ENCODE measurements at places on chromosomes 12 and 14.

- no peak for DNase-seq
Observed at GRCh38 chr12:106682594-106683234, 91.8 kb upstream of the RIC8B start.

DNA sequence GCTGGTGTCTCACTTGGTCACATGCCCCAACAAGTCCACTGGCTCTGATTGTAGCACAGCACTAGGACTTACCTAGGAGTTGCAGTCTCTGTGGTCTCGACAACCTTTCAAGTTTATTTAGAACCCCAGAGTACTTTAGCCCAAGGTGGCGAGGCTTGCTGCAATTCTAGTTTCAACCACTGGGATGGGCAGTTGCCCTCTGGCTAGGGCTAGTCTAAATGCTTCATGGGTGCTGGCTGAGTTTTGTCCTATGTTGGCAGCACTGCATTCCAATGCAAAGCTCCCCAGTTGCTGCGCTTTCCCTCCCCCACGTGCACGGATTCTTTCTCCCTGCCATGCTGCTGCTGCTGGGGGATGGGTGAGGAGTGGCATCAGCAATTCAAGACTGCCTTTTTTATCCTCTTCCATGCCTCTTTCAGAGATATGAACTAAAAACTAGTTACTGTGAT lies 207.9 kb downstream of the SYNE2 start:
- no peak for DNase-seq

DNA sequence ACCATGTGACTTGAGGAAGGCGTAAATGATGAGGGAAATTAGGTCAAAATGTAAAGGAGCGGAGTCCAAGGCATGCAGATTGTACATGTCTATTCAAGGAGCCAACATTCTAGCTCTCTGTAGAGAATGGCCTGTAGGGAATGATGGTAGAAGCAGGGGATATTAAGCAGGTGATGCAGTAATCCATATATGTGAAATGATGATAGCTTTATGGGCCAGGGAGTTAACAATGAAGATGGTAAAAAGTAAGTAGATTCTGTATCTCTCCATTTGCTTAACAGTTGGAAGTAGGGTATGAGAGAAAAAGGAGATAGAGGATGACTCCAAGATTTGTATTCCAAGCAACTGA lies 33.4 kb downstream of the ARHGAP5 start:
- DNase-seq, result no peak

- DNase-seq, result no peak
Observed at GRCh38 chr12:18897823-18898222, 159.9 kb downstream of the CAPZA3 start.

- no peak for DNase-seq
Observed at GRCh38 chr14:20811986-20812975, 9.6 kb upstream of the RNASE1 start.

- no peak for DNase-seq
Observed at GRCh38 chr14:75479770-75480600, 42.3 kb upstream of the BATF start.

DNA sequence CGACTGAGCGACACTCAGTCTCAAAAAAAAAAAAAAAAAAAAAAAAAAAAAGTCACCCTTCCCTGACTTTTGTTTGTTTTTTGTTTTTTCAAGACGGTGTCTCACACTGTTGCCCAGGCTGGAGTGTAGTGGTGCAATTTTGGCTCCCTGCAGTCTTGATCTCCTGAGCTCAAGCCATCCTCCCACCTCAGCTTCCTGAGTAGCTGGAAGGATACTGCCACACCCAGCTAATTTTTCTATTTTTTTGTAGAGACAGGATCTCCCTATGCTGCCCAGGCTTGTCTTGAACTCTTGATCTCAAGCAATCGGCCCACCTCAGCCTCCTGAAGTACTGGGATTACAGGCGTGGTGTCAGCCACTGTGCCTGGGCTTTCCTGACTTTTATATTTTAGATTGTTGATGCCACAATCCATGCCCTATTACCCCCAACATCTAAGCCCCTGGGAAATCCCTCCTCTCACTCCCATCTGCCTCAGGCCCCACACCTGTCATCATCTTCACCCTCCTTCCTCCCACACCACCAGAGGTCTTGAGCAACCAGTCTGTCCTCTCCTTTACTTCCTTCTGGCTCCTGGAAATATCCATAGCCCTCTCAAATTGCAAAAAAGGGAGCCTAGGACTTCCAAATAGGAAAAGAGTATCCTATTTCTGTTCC lies 7.8 kb downstream of the IKZF4 start:
- no peak for DNase-seq

GRCh38 chr14:98573082-98573481 lies 698.9 kb downstream of the BCL11B start:
- no peak for DNase-seq

GRCh38 chr12:124655698-124656516 lies 88.5 kb upstream of the NCOR2 start:
- DNase-seq, result peak; percentile 73

- no peak for DNase-seq
Observed at GRCh38 chr14:104132981-104133380, 5.4 kb upstream of the KIF26A start.

- DNase-seq, result no peak
Observed at GRCh38 chr12:77928078-77928477, 97.4 kb downstream of the NAV3 start.

GRCh38 chr12:53073881-53074280 lies 5.3 kb downstream of the SPRYD3 start:
- DNase-seq, result no peak

GRCh38 chr12:53327435-53328042 lies 6.1 kb upstream of the AAAS start:
- DNase-seq, result no peak

DNA sequence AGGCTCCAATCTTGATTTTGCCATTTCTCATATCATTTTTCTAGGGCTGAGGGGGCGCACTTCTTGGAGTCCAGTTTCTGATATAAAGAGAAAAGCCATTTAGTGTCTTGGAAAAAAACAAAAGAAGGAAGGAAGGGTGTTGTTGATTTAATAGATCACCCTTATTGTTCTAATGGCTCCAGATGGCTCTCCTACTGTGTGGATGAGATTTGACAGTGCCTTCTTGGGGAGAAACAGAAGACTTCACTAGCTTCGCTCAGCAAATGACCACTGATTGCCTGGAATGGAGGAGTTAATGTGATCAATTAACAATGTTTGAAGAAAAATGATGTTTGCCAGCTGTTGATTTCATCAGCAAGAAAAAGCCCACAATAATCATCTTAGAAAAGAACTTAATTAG lies 216.2 kb downstream of the APAF1 start:
- DNase-seq, result no peak

DNA sequence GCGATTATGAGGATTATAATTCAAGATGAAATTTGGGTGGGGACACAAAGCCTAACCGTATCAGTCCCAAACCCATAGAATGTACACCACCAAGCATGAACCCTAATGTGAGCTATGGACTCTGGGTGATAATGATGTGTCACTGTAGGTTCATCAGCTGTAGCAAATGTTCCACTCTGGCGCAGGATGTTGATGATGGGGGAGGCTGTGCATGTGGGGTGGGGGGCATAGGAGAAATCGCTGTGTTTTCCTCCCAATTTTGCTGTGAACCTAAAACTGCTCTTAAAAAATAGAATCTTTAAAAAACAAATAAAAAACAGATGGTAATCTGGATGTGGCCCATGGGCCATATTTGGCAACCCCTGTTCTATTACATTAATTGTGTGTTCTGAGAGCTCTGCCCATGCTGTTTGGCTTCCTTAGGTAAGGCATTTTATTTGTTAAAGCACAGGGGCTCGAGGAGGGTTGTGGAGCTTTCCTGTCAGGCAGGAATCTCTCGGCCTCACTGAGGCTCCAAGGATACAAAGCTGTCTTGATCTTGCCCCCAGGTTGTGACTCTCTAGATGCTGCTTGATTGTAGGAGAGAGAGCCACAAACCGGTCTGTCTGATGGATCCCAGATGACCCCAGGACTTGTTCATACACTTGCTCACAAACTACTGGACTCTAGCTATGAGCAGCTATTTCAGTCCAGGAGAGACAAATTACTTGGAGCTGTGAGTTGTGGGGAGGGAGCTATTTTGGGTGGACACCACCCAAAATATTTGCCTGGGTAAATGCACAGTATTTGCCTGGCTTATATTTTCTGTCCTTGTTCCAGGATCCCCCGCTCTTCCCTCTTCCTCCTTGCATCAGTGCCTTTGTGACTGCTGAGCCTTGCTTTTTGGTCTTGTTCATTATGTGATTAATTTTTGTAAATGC lies 340.2 kb downstream of the MED13L start:
- no peak for DNase-seq

DNA sequence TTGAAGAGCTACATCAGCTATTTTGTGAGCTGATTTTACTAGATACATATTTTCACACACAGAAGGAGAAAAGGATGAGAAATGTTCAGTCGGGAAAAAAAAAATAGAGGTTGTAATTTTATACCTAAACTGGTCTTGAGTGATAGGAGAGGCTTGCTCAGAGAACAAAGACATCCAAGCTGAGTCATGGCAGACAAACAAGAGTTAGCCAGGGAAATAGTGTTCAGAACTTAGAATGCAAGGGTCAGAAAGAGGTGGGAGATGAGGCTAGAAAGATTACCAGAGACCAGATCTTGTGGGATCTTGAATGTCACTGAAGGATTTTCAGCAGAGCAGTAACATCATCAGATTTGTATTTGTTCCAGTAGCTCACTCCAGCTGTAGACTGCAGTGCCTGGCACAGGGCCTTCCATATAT lies 121.9 kb upstream of the ATF1 start:
- DNase-seq, result no peak

- DNase-seq, result no peak
Observed at GRCh38 chr12:116381744-116382685, 104.5 kb upstream of the MED13L start.

GRCh38 chr14:22333422-22334274 lies 255.4 kb downstream of the DAD1 start:
- DNase-seq, result peak; percentile 5

GRCh38 chr14:55712491-55712890 lies 132.5 kb downstream of the KTN1 start:
- no peak for DNase-seq

GRCh38 chr12:119397540-119397939 lies 63.0 kb downstream of the CCDC60 start:
- no peak for DNase-seq

DNA sequence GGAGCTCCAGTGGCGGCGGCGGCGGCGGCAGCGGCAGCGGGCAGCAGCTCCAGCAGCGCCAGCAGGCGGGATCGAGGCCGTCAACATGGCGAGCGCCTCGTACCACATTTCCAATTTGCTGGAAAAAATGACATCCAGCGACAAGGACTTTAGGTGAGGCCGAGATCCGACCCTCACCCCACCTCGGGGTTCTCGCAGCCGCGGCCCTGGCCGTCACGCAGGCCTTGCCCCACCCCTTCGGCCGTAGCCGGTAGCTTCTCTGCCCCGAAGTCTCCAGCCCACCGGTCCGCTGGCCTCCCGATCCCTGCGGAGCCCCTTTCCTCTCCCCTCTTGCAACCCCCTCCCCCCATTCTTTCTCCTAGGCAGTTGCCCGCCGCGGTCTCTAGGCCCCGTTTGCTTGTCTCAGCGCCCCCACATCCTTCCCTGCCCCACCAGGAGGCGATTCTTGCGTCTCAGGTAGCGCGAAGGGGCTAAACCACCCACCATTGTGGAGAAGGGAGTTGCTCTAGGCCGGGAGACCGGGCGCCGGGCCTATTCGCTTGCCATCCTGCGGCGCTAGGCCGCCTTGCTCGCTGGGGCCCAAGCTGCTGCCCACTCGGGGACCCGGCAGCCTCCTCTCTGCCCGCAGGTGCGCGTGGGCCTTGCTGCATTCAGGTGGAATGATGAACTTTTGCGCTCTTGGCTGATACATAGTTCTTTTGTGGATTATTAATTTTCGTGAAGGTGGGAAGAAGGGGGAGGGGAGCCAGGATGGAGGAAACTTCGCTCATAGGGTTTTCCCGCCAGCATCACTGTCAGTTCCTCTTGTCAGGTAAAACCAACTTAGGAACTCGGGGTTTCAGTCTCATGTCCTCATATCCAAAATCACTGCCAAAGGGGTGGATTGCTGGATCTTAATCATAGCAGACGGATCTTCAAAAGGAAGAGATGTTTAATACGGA lies 745 bp downstream of the CAND1 start:
- DNase-seq, result peak; percentile 21

DNA sequence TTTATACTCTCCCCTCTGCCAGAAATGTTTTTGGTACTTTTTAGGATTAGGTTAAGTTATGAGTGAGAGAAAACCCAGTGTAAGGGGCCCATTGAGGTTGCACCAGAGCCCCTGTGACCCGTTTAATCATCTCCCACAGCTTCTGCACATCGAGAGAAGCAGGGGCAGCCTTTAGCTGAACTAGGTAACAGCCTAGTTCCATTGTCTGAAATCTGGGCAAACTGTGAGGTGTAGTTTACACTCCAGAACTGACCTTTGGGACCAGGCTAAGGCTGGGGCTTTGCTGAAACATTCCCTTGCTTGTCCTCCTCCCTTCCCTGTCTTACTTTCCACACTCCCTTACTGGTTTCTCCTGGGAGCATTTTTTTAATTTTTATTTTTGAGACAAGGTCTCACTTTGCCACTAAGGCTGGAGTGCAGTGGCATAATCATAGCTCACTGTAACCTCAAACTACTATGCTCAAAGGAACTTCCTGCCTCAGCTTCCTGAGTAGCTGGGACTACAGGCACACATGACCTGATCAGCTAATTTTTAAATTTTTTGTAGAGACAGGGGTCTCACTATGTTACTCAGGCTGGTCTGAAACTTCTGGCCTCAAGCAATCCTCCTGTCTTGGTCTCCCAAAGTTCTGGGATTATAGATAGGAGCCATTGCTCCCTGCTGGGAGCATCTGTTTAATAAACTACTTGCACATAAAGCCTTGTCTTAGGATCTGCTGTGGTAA lies 25.9 kb upstream of the DHRS2 start:
- no peak for DNase-seq

DNA sequence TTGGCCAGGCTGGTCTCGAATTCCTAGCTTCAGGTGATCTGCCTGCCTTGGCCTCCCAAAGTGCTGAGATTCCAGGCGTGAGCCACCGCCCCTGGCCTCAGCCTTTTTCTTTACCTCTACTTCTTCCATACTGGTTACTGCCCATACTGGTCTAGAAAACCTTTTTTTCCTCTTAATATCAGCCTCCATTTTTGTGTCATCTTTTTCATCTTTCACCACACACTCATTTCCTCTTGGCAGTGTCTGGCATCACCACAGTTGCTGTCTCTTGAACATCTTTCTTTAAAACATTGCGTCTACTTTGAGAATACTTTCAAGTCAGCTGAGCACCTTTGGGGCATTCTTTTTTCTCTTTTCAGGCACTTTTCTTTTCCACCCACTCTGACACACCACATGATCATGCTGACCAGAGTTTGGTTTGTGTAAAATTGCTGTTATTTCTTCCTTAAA lies 32.7 kb downstream of the DDX47 start:
- no peak for DNase-seq

DNA sequence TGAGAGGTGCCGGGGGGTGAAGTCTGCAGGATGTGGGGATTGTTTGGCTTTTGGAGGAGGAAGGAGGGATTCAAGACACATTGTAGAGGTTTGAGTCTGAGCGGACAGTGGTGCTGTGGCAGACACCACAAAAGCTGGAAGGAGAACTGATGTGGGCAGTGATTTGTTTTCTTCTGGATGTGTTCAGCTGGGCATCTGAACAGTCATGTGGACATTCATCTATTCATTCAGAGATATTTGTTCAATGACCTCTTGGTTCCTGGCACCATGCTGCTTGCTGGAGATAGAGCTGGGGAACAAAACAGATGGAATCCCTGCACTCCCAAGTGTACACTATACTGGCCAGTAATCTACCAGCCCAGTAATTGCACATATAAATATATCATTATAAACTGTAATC lies 64.0 kb downstream of the PTPN11 start:
- peak; percentile 38 for DNase-seq
